ENCODE measurements at places on chromosomes 11 and 22. TPM values are rescaled to one million over a fixed set of nuclear protein-coding genes. Genes with fewer than 3 reads are reported as not detected.

GRCh38 chr22:23840026-23840425 lies 1.2 kb upstream of the DERL3 start:
- no peak for DNase-seq

DNA sequence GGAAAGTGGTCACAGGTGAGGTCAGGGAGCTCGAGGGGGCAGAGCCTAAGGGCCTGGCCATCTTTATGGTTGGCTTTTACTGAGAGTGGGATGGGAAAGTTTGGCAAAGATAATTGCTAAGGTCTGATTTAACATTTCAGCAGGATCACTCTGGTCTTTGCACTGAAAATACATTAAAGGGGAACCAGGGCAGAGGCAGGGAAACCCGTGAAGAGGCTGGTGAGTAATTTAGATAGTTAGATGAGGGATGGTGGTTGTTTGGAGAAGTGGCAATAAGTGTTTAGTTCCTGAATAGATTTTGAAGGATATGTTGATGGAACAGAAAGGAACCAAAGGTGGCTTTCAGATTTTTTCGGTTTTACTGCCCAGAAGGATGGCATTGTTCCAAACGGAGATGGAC lies 50.8 kb downstream of the SCN3B start:
- DNase-seq = no peak

GRCh38 chr11:69100454-69101114 lies 51.9 kb downstream of the TPCN2 start:
- DNase-seq = no peak

GRCh38 chr11:116929414-116930090 lies 92.1 kb upstream of the APOA1 start:
- DNase-seq = no peak

HMOX1 gene
- total RNA-seq = 10.0 TPM

- DNase-seq = peak; percentile 73
These were observed 472 bp downstream of the APOA5 start for GRCh38 chr11:116791002-116791812.

- no peak for DNase-seq
These were observed 146.9 kb downstream of the ATXN10 start for GRCh38 chr22:45818424-45819085.

MPPED2 gene
- total RNA-seq = 34.2 TPM

THRSP gene
- total RNA-seq = not detected

DNA sequence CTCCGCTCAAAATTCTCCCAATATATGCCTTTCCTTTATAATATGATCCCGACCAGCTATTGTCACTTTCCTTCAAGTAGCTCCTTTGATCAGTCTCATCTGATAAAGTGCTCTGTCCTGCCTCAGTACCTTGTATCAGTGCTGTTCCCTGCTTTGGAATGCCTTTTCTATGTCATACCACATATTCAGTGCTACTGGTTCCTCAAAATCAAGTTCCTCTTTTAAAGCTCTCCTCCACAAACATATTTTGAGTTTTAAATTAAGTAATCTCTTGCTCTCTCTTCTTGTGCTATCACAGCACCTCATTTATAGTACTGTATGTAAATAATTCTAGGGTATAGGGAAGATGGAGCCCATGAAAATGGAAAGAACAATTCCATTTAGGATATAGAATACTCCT lies 137.1 kb upstream of the CTSC start:
- no peak for DNase-seq

GRCh38 chr11:87463486-87464102 lies 425.9 kb downstream of the TMEM135 start:
- DNase-seq = no peak

DNA sequence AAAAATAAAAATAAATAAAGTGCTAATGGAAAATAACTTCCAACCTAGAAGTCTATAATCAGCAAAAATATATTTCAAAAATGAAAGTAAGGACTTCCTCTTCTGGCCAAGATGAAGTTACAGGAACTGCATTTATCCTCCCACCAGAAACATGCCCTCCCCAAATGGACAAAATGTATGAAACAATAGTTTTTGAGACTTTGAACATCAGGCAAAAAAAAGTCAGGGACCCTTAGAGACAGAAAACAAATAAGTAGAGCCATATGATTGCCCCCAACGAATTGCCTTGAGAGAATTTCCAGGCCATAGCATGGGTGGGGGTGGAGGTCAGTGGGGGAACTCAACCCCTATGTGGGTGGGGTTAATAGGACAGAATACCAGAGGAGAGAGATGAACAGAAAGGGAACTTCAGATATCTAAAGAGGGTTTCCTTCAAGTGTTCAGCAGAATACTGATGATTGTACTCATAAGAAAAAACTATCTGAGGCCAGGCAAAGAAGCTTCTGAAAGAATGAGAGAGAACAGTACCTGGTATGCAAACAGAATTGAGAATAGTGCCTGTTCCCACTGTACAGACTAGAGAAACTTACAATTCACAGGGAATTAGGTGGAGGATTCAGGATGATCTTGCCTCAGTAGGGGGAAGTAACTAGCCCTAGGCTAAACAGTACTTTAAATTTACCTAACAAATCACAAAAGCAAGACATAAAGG lies 26.6 kb upstream of the IL10RA start:
- DNase-seq = no peak

LYVE1 gene
- total RNA-seq = 4.4 TPM

PPP2R1B gene
- total RNA-seq = 29.4 TPM

DNA sequence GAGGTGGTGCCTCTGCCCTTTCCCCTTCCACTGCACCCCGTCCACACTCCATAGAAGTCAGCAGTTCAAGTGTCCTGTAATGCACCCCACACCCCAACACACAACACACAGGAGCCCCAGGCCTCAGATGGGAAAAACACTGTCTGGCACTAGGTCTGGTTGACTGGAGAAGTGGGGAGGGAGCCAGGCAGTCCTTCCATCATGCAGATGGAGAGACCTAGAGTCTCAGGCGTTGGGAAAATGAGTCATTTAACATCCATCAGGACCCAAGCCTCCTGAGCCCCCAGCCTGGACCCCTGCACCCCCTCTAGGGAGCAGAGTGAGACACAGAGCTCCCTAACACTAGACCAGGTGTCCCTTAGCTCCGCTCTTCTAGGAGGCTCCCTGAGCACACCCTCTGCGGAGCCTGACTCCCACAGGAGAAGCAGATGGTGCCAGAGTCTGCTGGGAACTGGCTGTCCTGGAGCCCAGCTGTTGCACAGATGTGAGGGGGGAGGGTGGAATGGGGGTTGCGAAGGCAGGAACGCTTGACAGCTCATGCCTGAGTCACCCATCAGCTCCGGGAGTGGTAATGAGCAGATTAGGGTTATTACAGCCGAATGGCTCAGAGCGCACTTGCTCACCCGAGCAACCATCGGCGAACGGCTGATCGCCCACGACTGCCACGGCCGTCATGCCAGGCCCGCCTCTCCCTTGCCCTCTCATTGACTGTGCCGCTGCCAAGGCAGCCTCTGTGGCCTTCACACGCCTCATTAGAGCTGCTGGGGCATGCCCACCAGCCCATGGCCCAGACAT lies 22.1 kb upstream of the SYT7 start:
- no peak for DNase-seq

CD6 gene
- 1.00 TPM for total RNA-seq

DNA sequence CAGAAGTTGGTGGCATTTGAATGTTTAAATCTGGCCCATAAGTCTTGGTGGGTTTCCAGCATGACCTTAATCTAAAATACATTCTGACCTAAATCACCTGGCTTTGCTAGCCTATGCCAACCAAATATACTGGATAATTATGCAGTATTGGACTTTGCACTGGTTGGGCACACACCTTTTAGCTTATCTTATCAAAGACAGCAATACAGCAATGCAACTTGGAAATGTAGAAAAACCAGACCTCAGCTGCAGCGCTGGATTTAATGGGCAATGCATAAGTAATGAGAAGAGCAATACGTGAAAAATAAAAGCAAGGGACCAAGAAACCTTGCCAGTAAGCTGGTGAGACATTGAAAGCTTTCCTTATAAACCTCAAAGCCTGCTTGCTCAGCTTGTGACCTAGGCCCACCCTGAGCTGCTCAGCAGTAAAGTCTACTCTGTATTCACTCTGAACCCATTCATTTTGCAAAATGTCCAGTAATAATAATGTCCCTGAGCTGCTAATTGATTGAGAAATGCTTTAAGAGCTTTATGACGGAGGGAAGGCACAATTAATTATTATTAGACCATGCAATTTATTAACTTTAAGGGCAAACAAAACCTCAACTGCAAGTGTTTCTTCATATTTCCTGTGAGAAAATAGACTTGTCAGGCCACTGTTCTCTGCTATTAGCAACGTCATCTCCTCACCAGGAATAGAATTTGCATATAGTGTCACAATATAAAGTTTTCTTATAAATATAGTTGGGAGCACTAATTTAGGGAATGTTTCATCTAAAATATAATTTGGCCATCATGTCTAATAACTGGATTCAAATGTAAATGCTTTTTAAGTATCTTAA lies 49.4 kb upstream of the CEP295 start:
- DNase-seq = no peak

GRCh38 chr11:60934790-60935605 lies 10.7 kb downstream of the TMEM132A start:
- DNase-seq = no peak

GRCh38 chr11:130159139-130159538 lies 443 bp upstream of the ST14 start:
- no peak for DNase-seq

- DNase-seq = no peak
These were observed 121.3 kb upstream of the CADM1 start for GRCh38 chr11:115625502-115625901.

APOA5 gene
- total RNA-seq = not detected

DNA sequence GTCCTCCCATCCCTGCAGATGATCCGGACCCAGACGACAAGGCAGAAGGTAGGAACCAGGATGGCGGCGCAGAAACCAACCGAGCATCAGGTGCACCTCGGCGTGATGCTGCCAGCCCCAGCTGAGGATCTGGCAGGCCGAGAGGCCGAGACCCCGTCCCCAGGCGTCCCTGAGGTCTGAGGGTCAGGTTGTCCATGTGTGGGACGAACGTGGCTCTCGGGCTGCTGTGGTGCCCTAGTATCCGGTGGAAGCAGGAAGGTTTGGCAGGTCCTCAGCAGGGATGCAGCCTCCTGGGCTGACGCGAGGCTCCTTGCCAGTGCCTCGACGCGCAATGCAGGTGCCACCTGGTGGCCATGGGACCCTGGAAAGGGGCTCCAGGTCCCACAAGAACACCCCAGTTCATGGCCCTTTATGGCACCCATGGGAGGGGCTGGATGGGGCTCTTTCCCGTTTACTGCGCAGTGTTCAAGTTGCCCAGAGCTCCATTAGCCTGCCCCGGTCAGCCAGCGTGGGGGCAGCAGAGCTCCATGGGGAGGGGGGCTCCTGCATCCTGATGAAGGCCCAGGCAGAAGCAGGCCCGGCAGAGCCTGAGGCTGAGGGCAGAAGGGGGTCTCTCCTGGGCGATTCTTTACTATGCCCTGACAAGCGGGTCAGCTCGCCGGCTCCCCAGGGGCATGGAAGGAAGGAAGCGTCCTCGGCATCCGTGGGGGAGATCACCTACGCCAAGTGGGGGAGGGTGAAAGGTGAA lies 129.9 kb downstream of the CTTN start:
- no peak for DNase-seq

OR8D1 gene
- 0.06 TPM for total RNA-seq

DNA sequence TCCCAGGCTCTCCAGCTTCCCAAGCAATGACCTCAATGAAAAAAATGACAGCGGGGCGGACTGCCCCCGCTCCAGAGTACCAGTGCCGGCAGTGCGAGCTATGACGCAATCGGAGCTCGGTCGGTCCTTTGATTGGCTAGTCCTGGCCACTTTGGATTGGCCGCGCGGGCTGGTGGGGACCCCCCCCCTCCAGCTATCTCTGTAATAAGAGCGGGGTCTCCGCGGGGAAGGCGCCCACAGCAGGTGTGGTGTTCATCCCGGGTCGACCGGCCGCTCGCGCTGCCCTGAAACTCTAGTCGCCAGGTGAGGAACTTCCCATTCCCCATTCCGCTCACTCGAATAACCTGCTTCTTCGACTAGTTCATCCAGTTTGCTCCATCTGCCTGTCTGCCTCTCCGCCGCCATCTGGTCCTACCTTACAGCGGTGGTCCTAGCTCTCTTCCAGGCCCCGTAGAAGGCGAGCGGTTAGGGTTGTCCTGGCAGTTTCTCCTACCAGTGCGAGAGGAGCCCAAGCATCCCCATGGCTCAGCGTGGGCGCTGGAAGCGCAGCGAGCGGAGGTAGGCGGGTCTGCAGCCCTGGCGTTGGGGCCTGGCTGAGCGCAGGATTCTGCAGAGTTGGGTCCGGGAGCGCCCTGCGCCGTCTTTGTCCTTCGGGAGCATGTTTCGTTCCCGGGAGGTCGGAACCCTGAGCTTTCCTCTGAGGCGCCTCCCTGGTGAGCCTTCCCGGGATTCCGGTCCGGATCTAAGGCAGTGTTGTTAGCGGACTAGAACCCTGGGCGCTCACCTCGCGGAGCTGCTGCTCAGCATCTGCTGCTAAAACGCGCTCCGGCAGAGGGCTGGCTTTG lies at the start of gene CALCB:
Gene CALCB, plus strand, starts transcription at position 233 of the 845 bp plus-strand sequence. CDS start 1,126 bp downstream, outside the sequence.
- no peak for DNase-seq

ABCC8 gene
- total RNA-seq = 59.3 TPM

GRCh38 chr11:126917531-126918204 lies 82.9 kb downstream of the KIRREL3 start:
- no peak for DNase-seq

DNA sequence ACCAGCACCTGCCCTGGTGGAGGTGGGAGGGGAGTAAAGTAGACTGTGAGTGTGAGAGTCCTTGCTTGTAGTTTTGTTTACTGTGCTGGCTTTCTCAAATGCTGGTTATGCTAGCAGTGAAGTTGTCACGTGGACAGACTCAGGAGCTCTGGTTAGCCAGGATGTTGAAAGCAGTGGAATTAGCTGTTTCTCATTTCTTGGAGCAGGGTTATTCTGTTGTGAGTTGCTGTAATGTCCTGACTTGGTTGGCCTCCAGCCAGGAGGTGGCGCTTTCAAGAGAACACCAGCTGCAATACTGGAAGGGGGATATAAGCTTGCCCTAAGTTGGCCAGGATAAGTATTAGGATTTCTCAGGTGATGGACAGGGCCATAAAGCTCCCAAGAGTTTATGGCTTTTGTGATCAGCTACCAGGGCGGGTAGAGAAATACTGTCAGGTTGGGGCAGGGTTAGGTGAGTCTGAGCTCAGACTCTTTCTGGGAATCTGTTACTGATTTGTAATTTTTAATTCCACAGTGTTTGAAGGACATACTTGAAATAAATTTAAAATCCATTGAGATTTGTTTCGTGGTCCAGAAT lies 13.7 kb downstream of the CYP2D6 start:
- DNase-seq = no peak

DNA sequence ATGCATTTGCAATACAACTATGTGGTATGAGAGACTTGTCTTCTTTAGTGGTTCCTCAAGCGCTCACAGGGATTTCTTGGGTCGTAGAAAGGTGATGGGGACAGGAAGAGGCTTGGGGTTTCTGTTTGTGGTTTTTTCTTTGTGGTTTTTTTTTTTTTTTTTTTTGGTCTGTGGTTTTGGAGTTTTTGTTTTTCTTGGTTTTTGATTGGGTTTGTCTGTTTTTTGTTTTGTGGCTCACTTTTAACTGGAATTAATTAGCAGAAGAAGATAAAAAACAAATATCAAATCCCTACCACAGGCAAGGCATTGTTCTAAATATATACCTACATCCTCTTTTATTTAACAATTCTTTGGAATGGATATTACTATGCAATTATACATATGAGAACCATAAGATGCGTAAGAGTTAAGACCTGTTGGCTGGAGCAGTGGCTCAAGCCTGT lies 5.5 kb downstream of the TTC28 start:
- no peak for DNase-seq

- DNase-seq = no peak
These were observed 54.6 kb upstream of the WNT7B start for GRCh38 chr22:46031557-46031956.
